ENCODE measurements at places on chromosomes 16 and 17.

GRCh38 chr17:43389046-43389947, 9.5 kb upstream of the ARL4D start:
- DNase-seq: peak; percentile 84

DNA sequence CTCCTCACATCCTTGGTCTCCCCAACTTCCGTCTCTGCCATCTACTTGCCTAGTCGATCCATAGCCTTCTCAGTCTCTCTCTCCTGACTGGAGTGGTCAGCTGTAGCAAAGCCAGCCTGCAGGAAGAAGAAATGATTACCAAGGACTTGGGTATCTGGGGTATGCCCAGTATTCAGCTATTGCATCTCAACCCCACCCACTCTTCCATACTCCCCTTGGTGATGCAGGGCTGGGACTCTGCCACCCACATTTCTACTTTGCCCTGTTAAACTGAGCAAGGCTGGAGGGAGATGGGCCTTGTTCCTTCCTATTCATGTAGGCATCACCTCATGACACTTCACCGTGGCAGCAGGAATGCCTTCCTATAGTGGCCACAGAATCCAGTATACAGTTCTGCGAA, 2.3 kb downstream of the COPRS start:
- no peak for DNase-seq

GRCh38 chr17:20091174-20092029, 82.2 kb downstream of the SPECC1 start:
- no peak for DNase-seq

DNA sequence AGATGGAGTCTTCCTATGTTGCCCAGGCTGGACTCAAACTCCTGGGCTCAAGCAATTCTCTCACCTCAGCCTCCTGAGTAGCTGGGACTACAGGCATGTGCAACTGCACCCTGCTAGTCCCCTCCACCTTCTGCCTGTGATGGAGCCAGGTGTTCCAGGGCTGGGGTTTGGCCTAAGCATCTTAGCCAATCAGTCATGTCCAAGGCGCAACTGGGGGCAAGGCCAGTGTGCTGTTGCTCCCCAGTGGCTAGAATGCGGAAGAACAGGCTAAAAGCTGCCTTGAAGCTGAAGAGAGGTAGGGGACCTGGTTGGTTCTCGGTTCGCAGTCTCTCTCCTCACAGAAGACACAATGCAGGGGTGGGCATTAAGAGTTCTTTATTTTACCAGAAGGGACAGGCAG, 18.6 kb downstream of the FLOT2 start:
- DNase-seq: no peak

GRCh38 chr17:82373731-82374625, 2.4 kb downstream of the UTS2R start:
- DNase-seq: no peak

- no peak for DNase-seq
Measured at GRCh38 chr17:3802461-3803307, 1.7 kb upstream of the ITGAE start.

- no peak for DNase-seq
Measured at GRCh38 chr16:57803134-57803990, 1.1 kb upstream of the KIFC3 start.

DNA sequence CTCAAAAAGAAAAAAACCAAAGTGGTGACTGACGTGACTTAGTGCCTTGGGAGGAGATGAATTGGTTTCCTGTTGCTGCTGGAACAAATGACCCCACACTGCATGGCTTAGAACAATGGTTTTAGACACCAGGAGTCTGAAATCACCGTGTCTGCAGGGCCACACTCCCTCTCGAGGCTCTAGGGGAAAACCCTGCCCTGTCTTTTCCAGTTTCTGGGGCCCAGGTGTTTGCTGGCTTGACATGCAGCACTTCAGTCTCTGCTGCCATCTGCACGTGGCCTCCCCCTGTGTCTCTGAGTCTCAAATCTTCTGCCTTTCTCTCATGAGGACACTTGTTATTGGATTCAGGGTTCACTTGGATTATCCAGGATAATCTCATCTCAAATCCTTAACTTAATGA, 323.8 kb upstream of the TNRC6C start:
- no peak for DNase-seq

DNA sequence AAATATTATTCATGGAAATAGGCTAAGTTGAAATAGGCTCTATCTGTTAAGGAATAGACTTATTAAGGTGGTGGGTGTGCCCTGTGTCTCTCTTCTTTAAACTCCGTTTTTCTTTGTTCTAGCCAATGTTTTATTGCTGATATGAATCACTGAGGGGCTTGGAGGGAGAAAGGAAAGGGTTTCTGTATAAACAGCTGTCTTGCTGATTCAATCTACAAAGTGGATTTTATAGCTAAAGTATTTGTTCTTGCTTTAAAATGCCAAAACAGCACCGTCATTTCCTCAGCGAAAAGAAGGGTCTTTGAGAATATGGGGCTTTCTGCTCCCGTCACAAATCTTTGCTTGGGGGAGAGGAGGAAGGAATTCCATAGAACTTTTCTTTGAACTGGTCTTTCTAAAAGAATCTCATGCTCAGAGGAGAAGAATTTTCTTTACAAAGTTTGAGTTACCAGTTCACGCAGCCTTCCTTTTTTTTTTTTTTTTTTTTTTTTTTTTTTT, 39.3 kb downstream of the MSI2 start:
- DNase-seq: peak; percentile 15

- no peak for DNase-seq
Measured at GRCh38 chr17:30344283-30345088, 10.6 kb upstream of the TMIGD1 start.

DNA sequence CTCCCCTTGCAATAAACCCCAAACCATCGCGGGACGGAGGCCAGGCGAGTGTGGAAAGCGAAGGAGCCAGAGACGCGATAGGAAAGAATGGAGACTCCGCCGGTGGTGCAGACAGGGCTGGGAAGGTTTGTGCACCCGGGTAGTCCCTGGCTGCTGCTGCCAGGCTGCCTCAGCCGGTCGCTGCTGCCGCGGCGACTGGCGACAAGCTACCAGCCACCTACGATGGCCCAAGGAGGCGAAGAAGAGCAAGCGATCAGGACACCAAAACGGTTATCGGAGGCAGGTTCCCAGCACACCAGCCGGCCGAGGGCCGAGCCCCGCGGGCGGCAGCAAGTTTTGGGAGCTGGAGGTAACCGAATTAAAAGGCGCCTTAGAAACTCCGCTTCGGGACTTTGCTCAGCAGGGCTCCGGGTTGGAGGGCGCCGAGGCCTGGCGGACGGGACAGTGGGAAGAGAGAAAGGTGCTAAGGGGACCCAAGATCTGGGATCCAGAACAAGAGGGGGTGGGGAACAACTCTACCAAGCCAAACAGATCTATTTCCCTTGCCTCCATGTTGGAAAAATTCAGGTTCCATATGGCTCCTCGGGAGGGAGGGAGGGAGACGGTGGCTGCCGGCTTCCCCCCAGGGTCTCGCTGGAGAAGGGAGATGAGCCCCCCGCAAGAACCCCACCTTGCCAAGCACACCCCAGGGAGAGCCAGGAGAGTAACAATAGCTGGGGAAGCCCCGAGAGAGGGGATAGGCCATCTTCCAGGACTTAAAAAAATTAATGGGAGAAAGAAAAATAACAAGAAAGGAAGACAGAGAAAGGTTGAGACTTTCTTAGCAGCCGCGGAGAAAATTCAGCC, 9.7 kb upstream of the HOXB2 start:
- DNase-seq: no peak

GRCh38 chr16:73126525-73126853, 78.6 kb upstream of the ZFHX3 start:
- no peak for DNase-seq

DNA sequence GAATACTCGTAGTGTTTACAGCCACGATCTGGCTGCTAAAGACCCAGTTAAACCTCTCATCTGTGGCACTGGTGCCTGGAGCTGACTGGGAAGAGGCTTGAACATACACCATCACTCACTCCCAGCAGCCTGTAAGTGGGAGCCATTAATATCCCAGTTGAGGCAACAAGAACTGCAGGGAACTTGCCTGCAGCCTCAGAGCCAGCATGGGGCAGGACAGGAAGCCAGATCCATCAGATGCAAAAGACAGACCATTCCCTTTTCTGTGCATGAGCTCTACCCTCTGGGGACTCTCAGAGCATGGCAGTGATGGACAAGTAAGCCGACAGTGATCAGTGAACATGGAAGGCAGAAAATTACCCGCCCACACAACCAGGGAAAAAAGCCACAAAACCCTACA, 91.8 kb downstream of the TMEM132E start:
- DNase-seq: no peak

DNA sequence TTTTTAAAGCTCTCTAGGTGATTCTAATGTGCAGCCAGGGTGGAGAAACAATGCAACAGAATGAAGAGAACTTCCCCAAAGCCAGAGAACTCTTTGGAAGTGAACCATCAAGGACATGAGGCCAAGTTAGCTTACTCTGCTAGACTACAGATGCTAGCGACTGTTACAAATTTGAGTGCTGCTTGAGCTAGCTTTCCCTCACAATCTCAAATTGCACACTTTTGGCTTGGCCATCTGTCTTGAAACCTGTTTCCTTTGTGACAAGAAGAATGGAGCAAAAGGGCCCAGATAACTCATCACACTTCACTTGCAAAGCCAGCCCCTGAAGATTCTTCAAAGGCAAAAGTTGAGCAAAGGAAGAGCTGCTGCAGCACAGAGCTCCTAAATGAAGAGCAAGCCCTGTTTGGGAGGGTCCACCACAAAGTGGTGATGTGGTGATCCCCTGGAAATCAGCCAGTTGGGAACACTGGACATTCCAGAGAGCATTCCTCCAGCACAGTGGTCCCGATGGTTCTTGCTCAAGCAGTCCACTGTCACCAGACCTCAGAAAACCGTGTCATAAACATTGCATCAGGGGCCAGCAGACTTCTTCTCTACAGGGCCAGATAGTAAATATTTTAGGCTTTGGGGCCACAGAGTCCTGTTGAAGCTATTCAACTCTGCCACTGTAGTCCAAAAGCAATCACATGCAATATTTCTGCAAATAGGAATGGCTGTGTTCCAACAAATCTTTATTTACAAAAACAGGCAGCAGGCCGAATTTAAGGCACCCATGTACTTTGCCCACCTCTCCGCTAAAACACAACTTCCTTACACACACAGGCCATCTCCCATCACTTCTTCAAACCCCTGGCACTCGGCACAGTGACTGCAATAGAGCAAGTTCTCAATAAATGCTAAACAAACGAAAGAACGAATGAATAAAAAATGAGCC, 21.2 kb downstream of the SLC39A11 start:
- DNase-seq: no peak

GRCh38 chr16:50653633-50654519, 27.2 kb downstream of the SNX20 start:
- no peak for DNase-seq

GRCh38 chr17:20992987-20993862, 49.6 kb downstream of the USP22 start:
- DNase-seq: peak; percentile 60

DNA sequence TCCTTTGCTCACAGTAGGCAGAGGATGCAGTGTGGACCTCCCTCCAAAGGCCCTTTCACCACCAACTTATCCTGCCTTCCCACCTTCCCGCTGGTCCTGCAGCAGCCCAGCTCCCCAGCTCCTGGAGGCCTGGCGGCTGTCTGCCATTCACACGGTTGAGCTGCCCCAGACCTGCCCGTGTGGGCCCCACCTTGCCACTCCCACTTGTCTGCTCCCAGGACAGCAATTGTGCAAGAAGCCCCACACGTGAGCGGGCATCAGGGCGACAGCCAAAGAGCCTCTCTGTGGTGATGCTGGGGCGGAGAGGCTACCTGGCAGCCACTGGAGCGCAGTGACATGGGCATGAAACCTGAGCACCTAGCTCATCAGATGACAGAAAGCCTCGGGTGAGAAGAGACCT, 248.6 kb upstream of the MAF start:
- DNase-seq: no peak

- DNase-seq: no peak
Measured at GRCh38 chr16:9091867-9092281, 430 bp downstream of the HAPSTR1 start.

DNA sequence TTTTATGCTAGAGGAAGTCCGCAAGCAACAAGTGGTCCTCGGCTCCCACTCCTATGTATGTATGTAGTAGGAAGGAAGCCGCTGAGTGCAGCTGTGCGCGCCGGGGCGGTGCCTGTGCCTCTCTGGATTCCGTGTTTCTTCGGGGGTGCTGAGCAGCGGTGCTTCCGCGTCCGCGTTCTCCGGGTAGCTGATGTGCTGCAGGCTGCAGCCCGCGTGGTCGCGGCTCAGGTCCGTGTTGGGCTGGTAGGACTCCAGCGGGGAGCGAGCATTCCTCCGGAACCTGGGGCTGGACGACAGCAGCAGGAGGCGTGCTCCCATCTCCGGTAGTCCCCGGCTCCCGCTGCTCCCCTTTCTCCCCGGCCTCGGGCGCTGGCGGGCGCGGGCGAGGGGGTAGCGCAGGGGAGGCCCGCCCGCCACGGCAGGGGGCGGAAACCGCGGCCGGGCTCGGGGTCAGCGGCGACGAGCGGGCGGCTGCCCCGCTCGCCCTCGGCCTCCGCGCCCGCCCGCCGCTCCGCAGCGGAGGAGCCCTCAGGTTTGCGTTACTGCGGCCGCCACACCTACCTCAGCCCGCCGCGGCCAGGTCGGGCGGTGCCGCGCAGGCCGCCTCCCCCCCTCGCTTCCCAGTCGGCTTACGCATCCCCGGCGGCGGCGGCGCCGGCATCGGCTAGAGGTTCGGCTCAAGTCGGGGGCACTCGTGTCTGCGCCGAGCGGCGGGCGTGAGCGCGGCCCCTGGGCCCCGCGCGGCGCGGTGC, 487 bp downstream of the C17orf67 start:
- DNase-seq: peak; percentile 67

DNA sequence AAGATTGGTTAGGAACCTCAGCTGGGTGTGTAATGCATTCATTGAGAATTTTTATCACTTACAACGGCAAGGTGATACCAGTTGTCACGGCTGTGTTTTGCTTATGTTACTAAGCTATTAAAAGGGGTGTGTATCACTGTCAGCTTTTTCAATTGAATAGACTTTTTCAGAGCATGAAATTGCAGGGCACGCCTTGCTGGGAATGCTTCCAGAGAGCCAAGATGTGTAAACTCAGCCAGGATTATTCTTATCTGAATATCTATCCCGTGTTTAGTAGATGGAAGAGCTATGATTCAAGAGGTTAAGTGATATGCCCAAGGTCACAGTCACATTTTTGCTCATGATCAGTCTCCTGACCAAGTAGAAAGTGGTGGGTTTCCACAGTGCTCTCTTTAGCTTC, 6.6 kb upstream of the TEKT3 start:
- DNase-seq: no peak

DNA sequence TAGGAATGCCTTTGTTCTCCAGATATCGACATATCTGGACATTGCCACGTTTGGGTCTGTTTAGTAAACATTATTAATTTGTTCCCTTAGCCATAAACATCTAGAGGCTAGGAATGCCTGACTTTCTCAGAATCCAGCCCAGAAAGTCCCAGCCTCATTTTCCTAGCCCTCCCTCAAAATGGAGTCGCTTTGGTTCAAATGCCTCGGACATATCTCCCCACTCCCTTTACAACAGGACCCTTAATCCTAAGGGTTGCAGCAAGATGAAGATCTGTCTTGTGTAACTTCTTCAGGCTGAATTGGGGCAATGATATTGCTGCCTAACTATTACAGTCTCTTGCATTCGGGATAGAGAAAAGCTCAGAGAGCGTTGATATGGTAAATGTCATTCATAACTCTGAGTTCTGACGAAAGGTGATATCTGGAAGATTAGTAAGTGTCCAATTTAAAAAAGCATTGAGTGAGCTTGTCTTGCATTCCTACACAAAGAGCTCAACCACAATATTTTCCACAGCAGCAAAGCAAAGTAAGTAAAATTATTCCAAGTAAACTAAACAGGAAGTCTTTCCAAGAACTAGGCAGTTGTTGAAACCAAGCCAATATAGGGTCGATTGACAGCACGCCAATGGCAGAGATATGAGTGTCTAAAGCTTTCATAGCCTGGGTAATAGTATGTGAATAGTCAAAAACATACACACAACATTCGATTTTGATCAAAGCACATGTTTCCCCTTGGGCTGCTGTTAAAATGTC, 46.0 kb upstream of the ARL4D start:
- no peak for DNase-seq

- no peak for DNase-seq
Measured at GRCh38 chr16:11333010-11333409, 12.2 kb upstream of the RMI2 start.

Data from CD4-positive, alpha-beta T cell treated with Interleukin-4 for 4 hours (primary cell).